GM03348 (cell line): ENCODE measurements at places on chromosomes 4 and X.

- peak; percentile 95 for DNase-seq
Measured at GRCh38 chr4:1856071-1856942, at the start of gene LETM1. LETM1 (minus strand) TSS chr4:1856156; CDS start chr4:1855950, 206 bp downstream.

DNA sequence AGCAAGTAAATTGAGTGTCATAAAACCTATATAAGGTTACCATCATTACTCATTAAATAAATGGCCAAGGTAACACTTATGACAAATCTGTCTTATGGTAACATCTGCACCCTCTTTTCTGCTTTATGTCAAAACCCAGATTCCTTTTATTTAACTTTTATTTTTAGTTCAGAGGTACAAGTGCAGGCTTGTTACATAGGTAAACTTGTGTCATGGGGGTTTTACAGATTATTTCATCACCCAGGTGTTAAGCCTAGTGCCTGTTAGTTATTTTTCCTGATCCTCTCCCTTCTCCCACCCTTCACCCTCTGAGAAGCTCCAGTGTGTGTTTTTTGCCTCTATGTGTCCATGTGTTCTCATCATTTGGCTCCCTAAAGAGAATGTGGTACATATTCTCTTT lies 930.7 kb downstream of the CCSER1 start:
- DNase-seq, result no peak

DNA sequence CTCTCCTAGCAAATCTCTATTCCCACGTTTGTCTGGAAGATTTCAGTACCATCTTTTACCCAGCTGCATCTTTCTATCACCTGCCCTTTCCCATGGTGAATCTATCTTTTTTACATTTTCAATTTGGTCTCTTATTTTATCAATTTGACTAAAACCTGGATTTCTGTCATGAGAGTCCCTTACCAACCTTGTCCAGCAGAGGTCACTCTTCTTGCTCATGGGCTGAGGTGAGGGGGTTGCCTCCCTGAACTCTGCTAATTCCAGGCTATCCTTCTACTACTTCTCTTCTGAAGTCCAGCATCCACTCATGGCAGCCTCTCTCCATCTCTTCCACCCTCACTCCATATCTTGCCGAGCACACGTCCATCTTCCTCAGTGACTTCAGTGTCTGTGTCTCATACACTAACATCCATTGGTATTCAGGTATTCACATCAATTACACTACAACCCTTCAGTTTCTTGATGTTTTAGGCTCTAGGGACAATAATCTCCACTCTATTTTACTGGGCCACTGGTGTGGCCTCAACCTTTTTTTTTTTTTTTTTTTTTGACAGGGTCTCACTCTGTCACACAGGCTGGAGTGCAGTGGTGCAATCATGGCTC lies 17.8 kb upstream of the ZNF827 start:
- peak; percentile 65 for DNase-seq

DNA sequence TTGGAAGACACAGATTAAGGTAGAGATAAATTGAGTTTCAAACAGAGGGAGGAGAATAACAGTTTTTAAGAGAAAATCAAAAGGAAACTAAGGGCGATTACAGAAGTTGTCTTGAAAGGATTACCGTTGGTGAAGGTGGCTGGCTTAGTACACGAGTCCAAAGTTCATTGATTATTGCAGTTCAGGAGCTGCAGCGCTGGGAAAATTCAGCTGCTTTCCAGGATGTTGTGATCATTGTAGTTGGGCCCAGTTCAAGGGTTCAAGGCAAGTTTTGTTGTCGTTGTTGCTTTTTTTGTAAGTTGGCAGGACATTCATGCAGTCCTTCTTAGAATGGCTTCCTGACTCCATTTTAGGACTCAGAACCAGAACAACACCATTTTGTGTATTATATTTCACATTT lies 461.7 kb downstream of the RAPGEF2 start:
- DNase-seq, result no peak

DNA sequence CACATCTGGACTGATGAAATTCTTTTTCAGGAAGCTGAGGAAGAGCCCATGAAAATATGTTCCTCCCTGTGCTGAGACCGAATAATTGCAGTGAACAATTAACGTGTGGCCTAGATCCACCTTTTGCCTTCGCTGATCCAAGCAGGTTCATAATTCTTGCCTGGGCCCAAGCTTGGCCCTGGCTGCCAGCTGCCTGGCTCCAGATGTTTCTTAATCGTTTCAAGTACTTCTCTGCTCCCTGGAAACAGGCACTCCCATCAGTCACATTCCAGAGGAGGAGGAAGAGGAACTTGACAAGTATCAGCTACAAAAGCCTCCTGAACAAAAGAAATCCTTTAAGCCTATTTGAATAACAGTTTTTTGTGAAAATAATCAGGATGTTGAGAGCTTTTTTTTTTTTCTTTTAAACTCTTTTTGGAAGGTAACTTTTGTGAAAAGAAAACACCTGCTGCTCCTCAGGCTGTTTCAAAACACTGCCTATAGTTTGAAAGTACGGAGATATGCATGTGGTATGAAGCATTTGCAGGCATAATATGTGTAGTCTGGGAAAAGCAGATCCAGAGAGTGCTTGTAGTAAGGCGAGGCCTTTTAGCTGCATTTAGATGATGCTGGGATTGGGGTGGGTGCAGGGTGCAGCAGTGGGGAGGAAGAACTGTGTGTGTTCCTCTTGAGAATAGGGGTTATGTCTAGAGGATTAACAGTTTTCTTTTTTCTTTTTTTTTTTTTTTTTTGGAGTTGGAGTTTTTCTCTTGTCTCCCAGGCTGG lies 154.4 kb downstream of the PTTG2 start:
- peak; percentile 64 for DNase-seq

- DNase-seq, result no peak
Measured at GRCh38 chr4:123659730-123660129, 263.1 kb downstream of the SPRY1 start.

DNA sequence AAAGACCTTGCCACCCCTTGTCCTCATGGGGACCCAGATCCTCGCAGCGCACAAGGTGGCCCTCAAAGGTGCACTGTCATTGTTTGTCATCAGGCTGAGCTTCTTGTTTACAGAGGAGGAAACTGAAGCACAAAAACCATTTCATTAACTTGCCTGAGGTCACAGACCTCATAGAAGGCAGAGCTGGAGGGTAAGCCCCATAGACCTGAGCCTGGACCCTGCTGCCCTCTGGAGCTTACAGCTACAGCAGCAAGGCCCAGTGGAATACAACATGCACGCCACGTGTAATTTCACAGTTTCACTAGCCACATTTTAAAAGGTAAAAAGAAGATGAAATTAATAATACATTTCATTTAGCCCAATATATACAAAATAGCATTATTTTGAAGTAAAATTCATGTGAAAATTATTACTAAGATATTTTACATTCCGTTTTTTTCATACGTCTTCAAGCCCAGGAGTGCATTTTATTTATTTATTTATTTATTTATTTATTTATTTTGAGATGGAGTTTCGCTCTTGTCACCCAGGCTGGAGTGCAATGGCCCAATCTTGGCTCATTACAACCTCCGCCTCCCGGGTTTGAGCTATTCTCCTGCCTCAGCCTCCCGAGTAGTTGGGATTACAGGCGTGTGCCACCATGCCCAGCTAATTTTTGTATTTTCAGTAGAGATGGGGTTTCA lies 8.8 kb downstream of the JAKMIP1 start:
- DNase-seq, result no peak

- DNase-seq, result peak; percentile 26
Measured at GRCh38 chr4:16684097-16684496, 214.3 kb downstream of the LDB2 start.

- no peak for DNase-seq
Measured at GRCh38 chr4:142656178-142656577, 189.9 kb downstream of the INPP4B start.

DNA sequence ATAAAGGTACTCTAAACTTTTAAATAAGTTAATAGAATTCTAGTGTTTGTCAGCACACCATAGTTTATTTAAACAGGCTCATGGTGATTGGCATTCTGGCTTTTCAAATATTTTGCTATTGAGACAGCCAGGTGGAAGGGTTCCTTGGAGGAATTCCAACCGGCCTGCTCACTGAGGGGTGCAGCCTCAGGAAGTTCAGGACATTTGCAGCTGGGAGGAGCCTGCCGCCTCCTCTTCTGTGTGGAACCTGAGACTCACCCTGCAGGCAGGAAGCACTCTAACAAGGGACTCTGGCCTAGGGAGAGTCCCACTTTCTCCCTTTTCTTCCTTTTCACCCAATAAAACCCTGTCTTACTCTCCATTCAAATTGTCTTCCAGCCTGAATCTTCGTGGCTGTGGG lies 1328.0 kb downstream of the FSTL5 start:
- no peak for DNase-seq

DNA sequence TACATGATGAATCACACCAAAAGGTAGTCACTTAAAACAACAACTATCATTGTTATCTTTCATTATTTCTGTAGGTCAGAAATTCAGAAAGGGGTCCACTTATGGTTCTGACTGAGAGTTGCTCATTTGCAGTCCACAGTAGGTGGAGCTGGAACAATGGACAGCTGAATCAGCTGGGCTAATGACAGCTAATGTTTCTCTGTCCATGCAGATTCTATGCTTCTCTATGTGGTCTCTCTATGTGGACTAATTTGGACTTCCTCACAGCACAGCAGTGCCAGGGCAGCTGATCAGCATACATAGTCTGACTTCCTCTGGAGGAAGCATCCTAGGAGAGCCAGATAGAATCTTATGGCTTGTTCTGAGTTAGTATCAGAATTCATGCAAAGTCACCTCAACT lies 131.7 kb upstream of the INTU start:
- DNase-seq, result peak; percentile 9
